ENCODE measurements at places on chromosomes 16 and 17.

GRCh38 chr16:59192551-59193199 is 458.6 kb upstream of the GOT2 start:
- DNase-seq = no peak

GRCh38 chr17:73723317-73723716 is 79.1 kb upstream of the SDK2 start:
- no peak for DNase-seq

DNA sequence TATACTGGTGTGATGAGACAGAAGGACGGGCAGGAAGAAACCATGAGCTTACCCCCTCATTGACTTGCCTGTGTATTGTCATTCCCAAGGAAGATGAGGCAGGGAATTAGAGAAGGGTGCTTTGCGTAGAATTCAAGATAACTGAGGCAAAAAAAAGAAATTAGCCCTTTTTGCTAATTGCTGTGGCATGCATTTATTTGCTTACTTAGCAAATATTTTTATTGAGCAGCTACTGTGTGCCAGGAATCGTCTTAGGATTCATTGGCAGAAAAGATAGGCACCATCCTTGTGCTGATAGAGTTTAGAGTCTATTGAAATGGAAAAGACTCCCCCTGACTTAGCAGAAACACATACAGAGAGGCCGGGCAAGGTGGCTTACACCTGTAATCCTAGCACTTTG is 541.9 kb downstream of the TMEM114 start:
- DNase-seq = no peak

GRCh38 chr17:27233059-27233458 is 60.9 kb upstream of the WSB1 start:
- DNase-seq = no peak

DNA sequence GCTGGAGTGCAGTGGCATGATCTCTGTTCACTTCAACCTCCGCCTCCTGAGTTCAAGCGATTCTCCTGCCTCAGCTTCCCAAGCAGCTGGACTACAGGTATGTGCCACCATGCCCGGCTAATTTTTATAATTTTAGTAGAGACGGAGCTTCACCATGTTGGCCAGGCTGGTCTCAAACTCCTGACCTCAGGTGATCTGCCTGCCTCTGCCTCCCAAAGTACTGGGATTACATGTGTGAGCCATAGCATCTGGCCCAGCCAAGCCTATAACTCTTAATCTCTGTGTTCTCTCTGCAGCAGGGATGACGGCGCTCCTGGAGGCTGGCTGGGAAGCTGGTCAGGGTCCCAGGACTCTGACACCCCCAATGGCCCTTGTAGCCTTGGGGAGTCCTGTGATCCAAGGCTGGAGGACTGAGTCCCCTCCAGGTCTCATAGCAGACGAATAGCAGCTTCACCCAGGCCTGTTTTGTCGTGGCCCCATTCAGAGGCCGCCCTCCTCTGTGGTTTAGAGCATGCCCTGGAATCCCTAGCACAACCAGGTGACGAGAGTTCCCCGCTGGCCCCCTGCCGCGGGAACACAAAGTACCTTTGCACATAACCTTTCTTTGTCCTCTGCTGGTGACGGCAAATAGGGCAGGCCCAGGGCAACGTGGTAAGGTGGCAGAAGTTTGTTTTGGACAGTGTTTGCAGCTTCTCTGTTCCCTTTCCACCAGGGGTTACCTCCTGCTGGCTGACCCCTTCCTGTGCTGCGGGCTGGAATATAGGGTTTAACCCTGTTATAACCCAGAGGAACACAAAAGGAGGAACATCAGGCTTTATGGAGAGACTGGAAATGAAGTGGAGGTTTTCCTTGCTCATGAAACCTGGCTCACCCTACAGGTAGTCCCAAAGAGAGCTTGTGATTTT is 43.0 kb upstream of the TOB1 start:
- no peak for DNase-seq

GRCh38 chr17:68531252-68531651 is 19.0 kb downstream of the PRKAR1A start:
- DNase-seq = no peak

DNA sequence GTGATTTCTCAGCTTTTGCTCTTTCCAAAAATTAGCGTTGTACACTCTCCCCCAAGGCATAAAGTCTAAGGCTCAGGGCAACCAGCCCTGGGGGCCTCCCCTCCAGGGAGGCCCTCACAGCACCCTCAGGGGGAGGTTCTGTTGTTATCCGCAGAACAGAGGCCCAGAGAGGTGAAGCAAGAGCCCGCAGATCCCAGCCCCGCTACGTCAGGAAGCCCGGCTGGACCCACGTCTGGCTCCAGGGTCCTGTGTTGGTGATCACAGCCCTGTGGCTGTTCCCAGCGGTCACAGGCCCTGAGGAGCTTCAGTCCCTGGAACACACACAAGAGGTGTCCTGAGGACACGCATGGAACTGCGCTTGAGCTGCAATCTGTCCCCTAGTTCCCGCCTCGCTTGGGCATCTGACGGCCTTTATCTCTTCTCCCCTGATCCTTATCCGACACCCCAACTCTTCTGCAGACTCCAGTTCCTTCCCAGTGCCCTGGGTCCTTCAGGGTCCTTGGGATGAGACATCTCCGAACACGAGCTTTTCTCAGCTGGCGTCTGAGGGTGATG is 1.1 kb upstream of the ZG16B start:
- DNase-seq = no peak

GRCh38 chr17:61524319-61524718 is 66.7 kb downstream of the NACA2 start:
- DNase-seq = no peak

DNA sequence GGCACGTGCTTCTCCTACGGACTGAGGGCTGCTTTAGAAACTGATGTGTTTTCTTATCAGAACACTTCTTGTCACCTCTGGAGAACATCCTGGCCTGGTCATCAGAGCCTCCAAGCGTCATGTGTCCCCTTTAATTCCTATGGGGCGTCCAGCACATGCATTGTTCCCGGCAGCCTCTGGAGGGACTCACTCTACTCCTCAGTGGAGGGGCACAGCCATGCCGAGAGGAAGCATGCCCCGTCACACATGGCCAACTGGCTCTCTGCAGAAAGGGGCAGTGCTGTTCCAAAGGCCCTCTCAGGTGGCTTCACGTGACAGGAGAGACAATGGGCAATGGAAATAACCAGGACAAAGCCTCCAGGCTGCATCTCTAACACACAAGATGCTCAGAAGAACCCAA is 31.8 kb downstream of the CDRT15L2 start:
- no peak for DNase-seq

DNA sequence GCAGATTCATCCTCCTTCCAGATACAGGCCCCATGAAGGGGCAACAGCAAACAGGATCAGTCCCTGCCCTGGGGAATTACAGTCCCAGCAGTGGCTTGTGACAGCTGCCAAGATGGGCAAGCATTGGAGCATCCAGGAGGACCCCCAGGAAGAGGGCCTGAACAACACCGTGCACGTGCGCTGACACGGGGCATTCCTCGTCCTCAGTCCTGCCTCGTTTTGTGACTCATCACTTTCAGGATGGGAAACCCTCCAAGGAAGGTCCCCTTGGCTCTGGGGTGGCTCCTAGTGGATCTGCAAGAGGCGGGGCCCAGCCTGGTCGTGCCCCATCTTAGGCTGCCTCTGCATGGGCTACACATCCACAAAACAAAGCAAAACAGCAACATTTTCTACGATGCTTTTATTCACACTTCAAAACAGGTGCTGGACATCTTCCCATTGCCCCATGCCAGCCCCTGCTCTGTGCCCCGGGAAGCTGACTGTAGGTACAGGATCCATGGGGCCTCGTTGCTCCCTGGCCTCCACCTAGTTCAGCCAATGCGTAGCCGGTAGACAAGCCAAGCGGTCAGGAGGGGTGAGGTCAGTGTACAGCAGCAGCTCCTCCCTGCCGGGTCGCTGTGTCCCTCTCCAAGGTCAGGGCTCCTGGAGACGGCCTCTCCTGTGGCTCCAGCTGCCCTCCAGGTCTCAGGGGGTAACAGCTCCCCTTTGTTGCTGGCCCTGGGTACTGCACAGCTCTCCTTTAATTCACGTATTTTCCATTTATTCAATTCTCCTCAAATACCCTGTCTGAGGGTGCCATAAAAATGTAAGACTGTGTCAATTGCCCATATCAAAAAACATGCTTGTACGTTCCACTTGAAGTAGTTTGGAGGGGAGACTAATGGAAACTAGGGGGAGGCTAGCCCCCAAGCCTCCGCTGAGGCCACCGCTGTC is 32.2 kb downstream of the ACTG1 start:
- no peak for DNase-seq

DNA sequence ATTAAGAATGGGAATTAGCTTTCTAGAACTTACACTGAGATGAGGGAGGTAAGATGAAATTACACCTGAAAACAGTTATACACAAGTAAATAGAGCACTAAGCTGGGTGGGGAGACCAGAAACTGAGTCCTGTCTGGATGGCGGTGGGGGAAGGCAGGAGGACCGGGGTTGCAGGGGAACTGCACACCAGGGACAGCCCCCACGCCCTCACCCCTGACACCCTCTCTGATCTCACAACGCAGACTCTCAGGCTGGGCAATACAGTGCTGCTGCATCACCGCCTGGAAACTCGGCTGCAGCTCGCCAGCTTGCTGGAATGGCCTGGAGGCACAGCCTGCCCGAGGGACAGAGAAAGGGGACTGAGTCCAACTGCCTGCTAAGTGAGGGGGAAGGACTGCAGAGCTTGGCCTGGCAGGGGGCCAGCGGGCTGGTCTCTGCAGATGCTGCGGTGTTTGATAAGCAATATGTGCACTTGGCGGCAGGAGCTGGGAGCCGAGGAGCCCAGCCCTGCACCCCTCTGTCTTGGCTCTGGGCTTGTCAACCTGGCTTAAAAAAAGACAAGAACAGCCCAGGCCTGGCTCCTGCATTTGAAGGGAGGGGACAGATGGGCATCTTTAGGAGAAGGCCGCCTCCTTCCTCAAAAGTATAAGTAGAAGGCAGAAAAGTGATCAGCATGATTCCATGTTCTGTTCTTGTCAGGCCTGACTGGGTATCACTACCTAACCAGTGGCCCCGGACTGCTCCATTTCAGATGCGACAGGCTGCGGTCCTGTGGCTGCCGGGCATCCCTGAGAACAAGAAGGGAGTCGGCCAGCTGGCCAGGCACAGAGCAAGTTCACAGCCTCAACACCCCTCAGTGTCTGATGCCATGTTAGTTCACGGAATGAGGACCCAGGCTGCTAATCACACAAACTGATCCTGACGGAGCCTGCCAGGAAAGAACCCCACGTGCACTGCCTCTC is 30.2 kb downstream of the SPHK1 start:
- DNase-seq = no peak

DNA sequence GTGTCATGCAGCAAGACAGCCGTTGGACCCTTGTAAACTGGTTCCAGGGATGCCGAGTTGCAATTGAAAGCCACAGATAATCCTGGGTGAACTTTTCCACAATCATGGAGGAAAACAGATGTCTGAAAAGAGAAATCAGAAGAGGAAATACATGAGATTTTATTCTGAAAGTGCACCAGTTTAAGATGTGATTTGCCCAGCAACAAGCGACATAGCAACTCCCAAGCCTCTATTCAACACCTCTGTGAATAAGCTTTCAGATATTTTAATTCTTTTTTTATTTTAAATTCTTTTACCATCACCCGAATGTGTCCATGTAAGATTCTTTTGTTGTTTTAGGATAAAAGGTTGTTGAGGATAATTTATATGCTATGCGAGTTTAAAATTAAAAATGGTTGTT is 46.0 kb downstream of the PKD1L3 start:
- no peak for DNase-seq

- no peak for DNase-seq
These were observed 76.1 kb downstream of the RAI1 start for GRCh38 chr17:17757391-17757791.

GRCh38 chr17:12358477-12358876 is 307.2 kb upstream of the MYOCD start:
- DNase-seq = no peak

DNA sequence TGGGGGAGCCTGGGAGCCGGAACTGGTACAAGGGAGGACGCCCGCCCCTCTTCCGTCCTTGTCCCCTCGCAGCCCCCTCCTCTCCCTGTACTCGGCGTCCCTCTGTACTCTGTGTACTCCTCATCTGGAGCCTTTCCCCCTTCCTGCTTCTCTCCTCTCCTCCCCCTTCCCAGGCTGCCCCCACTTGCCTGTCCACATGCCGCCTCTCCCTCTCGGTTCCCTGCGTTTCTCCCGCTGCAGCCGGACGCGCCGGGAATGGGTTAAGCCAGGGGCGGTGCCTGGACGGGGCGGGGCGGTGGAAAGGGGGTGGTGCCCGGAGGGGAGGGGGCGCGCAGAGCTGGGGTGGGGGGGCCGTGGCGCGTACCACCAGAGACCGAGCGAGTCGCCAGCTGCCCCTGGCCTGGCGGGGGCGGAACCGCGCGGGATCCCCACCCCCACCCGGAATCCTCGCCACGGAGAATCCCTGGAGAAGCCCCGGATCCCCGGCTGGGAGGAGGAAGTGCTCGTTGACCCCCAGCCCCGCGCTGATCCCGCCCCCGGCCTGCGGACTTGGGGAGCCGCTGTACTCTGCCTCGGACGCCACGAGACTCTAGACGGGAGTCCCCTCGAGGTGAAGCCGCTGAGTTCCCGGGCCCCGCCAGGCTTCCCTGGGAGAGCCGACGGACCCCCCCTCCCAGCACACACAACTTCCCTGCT is 22.6 kb downstream of the GJD3 start:
- DNase-seq = no peak
